ENCODE measurements at places on chromosomes 5 and 9.

DNA sequence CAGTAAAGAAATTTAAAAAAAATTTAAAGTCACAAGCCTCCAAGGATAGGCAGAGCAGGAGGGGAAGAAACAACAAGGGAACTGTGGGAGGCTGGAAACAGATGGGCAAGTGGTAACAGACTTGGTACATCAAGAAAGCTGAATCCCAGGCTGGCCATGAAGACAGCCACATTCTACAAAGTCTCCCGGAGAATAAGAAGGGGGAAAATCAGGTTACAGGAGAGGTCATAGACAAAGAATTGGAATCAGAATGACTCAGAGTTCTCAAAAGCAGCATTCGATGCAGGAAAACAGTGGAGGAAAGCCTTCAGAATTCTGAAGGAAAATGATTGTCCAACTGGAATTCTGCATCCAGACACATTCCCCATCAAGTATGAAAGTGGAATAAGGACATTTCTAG is 129.7 kb downstream of the ADAMTS2 start:
- no peak for DNase-seq

DNA sequence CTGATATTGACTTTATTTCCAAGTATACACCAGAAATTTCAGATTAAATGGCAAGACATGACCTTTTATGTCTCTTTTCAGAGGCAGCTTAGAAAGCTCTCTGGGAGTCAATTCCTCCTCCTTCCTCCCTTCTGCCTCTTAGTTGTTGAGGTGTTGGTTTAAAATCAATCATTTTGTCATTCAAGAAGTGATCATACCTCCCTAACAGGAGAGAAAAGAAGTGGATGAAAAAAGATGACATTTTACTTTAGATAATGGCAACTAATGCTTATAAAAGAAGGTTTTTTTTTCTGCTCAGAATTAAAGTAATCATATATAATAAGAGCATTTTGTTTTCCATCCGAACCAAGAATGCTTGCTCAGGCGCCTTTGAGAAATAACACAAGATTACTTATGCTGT is 448.7 kb downstream of the CTNND2 start:
- no peak for DNase-seq

DNA sequence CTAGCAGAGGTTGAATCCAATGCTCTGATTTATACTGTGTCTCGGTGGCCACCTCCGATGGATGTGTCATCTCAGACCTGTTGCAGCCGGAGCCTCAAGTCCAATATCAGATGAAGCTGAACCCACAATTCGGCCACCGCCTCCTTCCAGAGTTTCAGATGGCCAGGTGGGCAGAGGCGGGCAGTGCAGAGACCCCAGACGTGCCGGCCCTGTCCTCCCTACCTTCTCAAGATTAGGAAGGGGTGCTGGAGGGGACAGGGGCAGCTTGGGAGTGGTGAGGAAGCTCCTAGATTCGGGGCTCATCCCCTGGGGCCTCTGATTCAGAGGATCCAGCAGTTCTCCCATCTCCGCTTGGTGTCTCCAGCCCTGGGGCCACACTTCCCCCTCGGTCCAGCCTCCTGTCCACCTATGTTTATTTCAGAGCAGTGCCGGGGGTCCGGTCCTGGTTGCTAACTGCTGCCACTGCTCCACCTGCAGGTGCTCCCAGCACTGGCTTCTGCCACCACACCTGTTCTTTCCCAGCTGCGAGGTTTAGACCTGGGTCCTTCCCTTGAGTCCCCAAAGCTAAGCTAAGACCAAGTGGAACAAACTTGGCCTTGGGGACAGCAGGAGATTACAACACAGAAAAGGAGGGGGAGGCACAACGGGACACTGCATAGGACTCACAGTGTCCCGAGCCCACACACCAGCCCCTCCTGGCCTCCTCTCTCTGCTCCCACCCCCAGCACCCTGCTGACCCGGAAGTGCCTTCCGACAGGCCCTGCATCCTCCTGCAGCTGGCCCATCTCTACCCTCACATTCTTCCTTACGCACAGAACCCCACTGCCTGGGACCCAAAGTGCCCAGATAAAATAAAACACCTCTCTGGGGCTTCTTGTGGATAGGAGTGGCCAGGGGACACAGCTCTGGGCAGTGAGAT is 81.6 kb downstream of the NTNG2 start:
- no peak for DNase-seq

- no peak for DNase-seq
These were observed 31.1 kb upstream of the PCA3 start for GRCh38 chr9:76733096-76733495.

GRCh38 chr9:27556470-27556869 is 16.8 kb downstream of the C9orf72 start:
- DNase-seq = no peak

DNA sequence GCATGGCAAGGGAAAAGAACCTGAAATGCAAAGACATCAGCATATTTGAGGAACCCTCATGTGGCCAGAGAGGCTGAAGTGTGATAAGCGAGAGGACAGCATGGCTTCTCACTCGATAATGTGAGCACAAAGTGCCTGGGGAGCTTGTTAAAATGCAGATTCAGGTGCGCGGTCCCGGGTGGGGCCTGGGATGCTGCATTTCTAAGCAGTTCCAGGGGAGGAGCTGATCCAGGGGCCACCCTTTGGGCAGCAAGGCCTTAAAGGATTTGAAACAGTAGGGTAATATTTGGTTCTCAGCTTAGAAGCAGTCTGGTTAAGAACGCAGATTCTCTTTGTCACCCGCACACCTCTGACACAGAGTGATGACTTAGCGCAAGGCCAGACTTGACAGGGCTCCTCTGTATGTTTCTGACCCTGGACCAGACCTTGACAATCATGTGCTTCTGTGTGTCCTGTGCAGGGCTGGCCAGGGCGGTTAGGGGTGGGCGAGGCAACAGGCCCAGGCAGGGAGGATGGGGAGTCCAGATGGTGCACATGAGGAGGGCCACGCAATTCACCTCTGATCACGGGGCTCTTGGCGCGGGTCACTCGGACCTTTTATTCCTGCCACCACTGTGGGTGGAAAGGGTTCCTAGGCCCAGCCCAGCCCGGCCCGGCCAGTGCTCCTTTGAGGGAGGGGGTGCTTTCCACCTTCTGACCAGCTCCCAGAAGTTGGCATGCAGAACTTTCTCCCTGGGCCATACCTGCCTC is 62.8 kb upstream of the TBC1D2 start:
- no peak for DNase-seq

DNA sequence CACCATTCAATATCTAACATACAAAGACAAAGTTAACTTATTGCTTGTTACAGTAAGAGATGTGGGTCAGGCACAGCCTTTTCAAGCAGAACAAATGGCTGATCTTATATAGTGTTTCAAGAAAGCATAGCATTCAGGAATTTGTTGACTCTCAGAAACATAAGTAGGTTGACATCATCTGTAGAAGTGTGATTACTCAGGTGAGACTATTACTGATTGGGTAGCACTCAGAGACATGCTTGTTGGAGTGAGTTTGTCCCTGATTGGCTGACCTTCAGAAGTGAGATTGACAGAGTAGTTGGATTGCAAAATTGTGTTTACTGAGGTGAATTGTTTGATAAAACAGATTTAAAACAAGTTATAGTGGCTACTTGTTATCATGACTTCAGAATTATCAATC is 30.7 kb upstream of the TNPO1 start:
- no peak for DNase-seq

DNA sequence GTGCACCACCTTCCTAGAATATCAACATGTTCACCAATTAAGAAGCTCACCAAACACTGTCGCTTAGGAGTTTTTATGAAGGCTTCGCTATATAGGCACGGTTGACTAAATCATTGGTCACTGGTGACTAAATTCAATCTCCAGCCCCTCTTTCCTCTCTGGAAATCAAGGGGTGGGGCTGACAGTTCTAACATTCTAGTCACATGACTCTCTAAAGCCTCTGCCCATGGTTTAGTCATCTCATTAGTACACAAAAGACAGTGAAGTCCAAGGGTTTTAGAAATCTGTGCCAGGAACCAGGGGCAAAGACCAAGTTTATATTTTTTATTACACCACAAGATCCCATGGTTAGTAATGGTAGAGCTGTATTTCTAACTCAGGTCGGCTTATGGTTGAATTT is 243.2 kb downstream of the ELAVL2 start:
- DNase-seq = no peak

- peak; percentile 39 for DNase-seq
These were observed 30.0 kb upstream of the TTLL11 start for GRCh38 chr9:122122903-122123632.

GRCh38 chr5:59180515-59180914 is 597.6 kb downstream of the RAB3C start:
- no peak for DNase-seq

GRCh38 chr9:137069508-137070091 is 757 bp downstream of the SAPCD2 start:
- DNase-seq = no peak

DNA sequence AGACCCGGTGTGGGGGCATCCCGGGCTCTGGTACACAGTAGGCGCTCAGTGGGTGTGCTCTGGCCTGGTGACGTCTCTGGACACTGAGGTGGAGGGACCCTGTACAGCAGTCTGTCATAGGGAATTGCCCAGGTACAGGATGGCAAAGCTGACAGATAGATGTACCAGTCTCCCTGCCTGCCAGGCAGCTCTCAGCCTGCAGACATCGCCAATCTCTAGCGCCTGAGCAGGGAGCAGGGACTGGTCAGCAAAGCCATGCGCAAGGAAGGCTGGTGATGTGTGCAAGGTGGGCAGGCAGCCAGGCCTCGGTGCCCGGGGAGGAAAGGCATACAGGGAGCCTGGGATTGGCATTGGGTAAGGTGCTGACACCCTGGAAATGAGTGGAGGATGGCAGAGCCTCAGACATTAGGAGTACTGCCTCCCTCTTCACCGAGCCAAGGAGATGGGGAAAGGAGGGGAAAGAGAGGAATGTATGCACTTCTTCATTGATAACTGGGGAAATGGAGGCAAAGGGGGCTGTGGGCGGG is 33.9 kb upstream of the BRD3 start:
- DNase-seq = no peak

- peak; percentile 44 for DNase-seq
These were observed 78.3 kb downstream of the CEP120 start for GRCh38 chr5:123344816-123345426.

DNA sequence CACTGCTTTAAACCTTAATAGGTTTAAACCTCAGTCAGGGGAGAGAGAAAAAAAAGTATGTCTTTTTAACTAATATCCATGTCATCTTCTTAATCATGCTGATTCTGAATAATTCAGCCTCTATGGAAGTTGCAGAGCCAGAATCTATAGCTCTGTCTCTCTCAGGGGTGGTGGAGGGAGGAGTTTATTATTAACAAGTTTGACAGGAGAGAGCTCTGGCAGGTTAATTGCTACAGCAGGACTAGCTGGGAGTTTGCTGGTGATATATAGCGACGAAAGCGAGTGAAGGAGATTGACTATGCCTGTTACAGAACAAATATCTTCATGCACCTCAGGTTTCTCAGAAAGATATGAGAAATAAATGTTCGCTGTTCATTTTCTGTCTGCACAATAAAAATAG is 586.4 kb downstream of the TLE4 start:
- no peak for DNase-seq

- DNase-seq = no peak
These were observed 6.3 kb upstream of the SMU1 start for GRCh38 chr9:33082538-33083326.

DNA sequence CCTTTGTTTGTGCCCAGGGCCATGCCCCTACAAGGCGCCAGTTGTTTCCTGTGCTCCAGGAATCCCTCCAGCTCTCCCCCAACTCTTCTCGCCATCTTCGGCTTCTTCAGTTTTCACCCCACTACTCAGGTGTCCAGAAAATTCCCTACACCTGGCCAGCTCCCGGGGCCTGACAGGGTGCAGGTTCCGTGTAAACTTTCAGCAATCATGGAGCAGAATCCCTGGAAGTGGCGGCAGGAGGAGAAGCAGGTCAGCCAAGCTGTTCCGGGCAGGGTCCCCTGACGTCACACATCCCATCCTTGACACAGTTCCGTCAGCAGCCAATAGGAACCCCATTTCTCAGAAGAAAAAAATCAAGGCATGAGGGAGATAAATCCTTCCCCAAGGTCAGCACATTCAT is 12.2 kb upstream of the ADGRD2 start:
- DNase-seq = no peak

DNA sequence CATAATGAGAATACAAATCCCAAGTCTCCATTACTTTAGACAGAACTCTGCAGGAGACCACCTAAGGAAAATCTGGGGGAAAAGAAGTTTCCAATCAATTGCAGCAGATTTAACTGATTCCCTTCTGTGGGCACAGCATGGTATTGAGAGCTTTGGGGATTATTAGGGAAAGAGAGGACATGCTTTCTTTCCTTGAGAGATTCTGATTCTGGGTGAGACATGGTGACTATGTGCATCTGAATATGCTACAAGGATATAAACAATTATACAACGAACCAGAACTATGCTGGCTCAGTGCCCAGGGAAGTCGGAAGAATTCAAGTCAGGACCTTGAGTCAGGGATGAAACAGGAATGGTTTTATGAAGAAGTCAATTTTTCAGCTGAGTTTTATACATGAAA is 183.7 kb downstream of the PDE4D start:
- DNase-seq = no peak

GRCh38 chr9:115015018-115015635 is 84.7 kb upstream of the TNFSF8 start:
- peak; percentile 36 for DNase-seq

GRCh38 chr5:157516006-157516405 is 56.0 kb downstream of the NIPAL4 start:
- no peak for DNase-seq

DNA sequence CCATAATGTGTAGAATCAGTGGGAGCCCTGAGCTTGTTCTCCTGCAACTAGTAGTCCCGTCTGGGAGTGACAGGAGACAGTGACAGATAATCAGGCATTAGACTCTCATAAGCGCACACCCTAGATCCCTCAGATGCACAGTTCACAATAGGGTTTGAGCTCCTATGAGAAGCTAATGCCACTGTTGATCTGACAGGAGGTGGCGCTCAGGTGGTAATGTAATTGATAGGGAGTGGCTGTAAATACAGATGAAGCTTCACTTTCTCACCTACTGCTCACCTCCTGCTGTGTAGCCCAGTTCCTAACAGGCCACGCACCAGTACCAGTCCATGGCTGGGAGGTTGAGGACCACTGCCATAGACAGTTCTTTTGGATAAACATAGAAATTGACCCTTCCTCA is 188.7 kb downstream of the ROR2 start:
- peak; percentile 30 for DNase-seq

- no peak for DNase-seq
These were observed 23.5 kb upstream of the SNX2 start for GRCh38 chr5:122751293-122751782.

- no peak for DNase-seq
These were observed 9.0 kb upstream of the RNU6ATAC start for GRCh38 chr9:134173127-134174072.

GRCh38 chr5:176697934-176698538 is 50.8 kb downstream of the TSPAN17 start:
- DNase-seq = peak; percentile 20

Data from SW480 (cell line).